ENCODE measurements at places on chromosomes 4 and X.
A peak's percentile ranks its signal among the peaks of the same experiment; 100 is the strongest.

DNA sequence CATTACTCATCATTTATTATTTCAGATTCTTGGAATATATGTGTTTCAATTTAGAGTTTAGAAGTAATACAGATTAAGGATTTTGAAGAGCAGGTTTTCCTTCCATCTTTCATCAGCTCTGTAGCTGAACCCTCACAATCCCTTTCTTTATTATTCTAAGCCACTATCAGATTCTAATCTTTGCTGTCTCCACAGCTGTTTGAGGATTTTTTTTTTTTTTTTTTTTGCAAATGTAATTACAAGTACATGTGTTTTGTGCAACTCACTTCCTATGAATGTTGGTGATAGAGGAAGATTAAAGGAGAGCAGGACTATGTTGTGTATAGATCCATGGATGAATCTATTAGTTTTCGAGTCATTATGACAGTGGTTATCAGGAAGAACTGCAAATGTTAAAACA is 87.4 kb upstream of the TENM3 start:
- no peak for DNase-seq

DNA sequence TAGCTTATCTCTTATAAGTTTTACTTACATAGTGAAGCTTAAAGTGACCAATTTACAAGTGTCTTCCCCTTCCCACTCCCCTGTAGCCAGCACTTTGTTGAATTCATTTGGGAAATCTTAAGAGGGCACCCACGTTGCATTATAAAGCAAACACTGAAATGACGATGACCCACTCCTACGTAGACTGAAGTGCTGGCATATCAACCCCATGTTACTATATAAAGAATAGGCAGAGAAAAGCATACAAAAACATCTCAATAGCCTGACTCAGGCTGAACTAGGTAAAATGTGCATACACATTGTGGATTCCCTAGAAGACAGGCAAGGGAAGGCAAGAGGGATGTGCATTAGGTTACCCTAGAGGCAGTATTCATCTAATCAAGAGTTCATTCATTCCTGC is 313.4 kb downstream of the TENM3 start:
- no peak for DNase-seq

GRCh38 chr4:85703096-85703495 is 228.1 kb downstream of the ARHGAP24 start:
- no peak for DNase-seq

DNA sequence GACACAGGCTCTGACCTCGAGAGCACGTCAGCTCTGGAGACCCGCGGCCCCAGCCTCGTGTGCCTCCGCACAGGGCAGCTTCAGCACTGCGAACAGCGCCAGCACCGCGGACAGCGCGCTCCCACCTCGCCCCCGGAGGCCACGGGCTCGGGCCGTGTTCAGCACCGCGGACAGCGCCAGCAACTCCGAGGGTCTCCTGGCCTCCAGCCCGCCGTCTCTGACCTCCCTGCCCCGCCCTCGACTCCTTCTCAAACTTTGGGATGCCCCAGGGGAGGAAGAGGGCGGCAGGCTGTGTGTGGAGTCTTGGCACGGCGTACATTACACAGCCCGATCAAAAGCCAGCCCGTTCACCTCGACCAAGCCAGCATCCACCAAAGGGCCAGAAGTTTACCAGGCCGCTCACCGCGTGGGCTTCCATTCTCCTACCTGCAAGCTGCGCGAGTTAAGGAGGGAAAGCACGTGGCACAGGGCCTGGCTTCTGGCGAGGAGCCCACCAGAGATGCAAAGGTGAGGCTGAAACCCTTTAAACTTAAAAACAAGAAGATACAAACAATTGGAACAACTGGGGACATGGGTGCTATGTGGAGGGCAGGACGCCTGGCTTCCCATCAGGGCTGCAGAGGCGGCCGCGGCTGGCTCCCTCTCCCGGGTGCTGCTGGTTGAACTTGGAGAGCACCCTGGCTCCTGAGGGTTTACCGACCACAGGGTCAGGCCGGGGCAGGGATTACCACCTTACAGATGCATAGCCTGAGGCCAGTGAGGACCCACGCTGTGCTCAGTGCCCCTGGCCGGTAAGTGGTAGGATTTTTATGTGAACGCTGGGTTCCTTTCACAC is 4.5 kb upstream of the NKX1-1 start:
- DNase-seq = peak; percentile 55

- no peak for DNase-seq
Measured at GRCh38 chrX:40622479-40623138, 619 bp upstream of the MPC1L start.

- no peak for DNase-seq
Measured at GRCh38 chr4:87865288-87865687, 32.5 kb downstream of the MEPE start.

DNA sequence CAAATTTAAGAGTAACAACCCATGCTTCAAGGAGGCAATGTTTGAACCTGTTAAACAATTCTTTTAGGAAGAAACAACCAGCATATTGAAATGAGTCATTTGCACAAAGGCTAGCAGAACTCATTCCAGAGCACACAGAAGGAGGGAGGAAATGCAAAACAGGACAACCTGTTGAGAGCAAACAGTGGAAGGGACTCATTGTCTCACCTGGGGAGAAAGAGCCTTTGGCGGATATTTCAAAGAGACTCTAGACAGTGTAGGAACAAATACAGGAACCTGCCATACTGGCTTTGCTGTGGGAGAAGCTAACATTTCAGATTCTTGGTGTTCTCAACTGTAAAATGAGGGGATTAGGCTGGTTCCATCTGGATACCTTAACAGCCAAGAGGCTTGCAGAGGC is 14.8 kb upstream of the RASGEF1B start:
- no peak for DNase-seq

DNA sequence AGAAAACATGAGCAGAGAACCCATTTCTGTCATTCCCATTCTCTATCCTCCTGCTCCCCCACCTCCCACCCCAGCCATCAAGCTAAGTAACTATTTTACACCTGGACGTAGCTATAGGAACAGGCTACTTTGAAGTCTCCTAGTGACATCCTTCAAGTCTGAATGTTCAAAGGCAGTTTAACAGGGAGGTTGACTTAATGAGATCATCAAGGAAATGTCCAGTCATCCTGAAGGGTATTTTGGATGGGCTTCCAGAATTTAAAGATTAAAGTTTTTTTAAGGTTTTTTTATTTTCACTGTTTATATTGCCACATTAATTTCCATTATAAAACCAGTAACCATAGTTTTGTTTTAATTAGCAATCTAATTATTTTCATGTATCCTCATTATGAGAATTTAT is 41.1 kb downstream of the HPF1 start:
- DNase-seq = no peak

GRCh38 chr4:55347610-55348228 is 1.7 kb downstream of the SRD5A3 start:
- DNase-seq = no peak

GRCh38 chr4:117984366-117984680 is 50.0 kb upstream of the NDST3 start:
- DNase-seq = no peak

GRCh38 chr4:111707491-111707890 is 437.8 kb upstream of the FAM241A start:
- no peak for DNase-seq

DNA sequence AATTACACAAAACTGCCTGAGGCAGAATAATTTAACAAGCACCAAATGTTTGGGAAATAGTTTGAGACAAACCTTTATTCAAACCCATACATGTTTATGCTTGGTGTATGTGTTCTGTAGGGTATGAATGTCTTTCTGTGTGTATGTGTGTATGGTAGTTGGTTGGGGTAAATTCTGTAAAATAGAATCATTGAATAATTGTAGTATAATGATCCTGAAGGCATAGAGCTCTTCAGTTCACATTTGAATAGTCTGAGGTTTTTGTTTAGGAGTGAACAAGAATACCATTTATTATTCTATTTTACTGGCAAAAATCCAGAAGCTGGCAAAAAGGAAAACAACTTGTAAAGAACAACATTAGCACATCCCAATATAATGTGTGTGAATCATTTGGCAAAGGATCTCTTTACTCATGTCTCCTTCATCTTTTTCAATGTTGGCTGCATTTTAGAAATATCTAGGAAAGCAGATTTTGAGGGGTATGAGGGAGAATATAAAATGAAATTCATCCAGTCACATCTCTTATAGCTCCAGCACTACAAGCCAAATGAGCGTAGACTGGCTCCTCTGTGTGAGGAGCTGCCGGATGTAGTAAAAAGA is 360.0 kb downstream of the CHIC1 start:
- no peak for DNase-seq

DNA sequence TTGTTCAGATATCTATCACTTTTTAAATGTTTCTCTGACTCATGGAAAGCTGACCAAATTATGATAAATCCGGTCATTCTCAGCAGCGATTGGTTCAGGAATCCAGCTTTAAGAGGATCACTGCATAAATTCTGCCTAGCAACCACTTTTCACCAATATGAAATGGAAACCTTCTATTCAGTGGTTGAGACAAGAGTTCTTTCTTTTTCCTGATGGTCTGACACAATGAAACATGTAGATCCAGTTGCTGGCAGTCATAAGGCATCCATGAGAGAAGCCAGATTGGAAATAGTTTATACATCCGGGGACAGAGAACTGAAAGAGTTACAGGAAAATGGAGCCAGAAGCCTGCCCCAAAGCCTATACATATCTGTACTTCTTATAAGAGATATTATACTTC is 27.2 kb downstream of the MAB21L2 start:
- DNase-seq = no peak

GRCh38 chr4:119151161-119151560 is 15.5 kb downstream of the MYOZ2 start:
- no peak for DNase-seq

GRCh38 chr4:153506341-153507309 is 40.5 kb downstream of the TMEM131L start:
- DNase-seq = no peak

- DNase-seq = no peak
Measured at GRCh38 chrX:39484159-39485068, 613.3 kb downstream of the BCOR start.

GRCh38 chr4:174918058-174918457 is at the start of gene ADAM29:
Gene ADAM29, plus strand, starts transcription at chr4:174918358. Its CDS starts 57,168 bp downstream, at chr4:174975526.
- DNase-seq = no peak

DNA sequence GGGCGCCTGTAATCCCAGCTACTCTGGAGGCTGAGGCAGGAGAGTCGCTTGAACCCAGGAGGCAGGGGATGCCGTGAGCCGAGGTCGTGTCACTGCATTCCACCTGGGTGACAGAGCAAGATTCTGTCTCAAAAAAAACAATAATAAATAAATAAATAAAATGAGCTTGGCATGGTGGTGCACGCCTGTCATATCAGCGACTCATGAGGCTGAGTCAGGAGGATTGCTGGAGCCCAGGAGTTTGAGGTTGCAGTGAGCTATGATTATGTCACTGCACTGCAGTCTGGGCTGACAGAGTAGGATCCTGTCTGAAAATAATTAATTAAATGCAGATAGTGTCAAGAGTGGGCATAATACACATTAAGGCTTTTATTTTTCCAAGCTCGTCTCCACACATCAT is 77.5 kb downstream of the DHRSX start:
- DNase-seq = no peak

GRCh38 chr4:26937567-26937966 is 76.9 kb downstream of the STIM2 start:
- no peak for DNase-seq

- no peak for DNase-seq
Measured at GRCh38 chr4:66266035-66266434, 595.7 kb upstream of the EPHA5 start.

GRCh38 chrX:13092455-13092941 is 48.1 kb upstream of the FAM9C start:
- DNase-seq = peak; percentile 82

- DNase-seq = no peak
Measured at GRCh38 chr4:45327544-45327943, 601.2 kb upstream of the GNPDA2 start.

DNA sequence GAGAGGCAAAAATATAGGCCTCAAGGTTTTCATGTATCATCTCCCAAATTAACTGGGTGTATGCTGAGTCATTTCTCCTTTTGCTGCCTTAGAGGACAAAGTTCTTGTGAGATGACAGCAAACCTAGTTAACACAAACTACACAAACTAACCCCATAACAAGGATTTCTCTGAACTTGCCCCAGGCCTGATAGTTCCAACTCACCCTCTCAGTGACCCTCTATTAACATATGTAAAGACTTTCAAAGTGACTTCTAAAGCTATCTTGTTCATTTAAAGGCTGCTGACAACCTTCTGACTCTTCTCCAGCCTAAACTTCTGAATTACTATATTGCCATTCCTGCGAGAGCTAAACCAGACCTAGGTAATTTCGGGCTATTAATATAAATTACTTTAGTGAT is 43.2 kb upstream of the CCDC149 start:
- DNase-seq = no peak

DNA sequence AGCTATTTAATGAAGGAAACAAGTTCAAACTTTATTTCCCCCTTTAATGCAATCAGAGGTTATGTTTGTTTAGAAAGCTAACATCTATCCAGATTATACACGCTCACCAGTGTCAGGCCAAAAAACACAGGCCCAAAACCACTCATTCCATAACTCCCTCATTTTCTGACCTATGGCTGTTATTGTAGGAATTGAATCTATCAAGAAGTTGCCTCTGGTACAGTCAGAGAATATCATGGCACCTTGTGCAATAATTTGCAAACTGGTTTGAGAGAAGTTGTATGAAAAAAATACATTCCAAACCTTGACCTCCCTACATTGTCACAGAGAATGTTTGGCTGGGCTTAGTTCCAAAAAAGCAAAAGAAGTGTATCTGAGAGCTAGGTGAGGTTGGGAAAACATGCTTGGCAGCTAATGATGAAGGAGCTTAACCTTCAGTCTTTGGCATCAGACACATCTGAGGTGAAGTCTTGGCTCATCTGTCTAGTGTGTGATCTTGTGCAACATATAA is 591.0 kb downstream of the ANKRD50 start:
- no peak for DNase-seq

- peak; percentile 26 for DNase-seq
Measured at GRCh38 chrX:7132335-7133049, 15.0 kb upstream of the STS start.

- no peak for DNase-seq
Measured at GRCh38 chr4:181960384-181960783, 282.8 kb upstream of the TENM3 start.

DNA sequence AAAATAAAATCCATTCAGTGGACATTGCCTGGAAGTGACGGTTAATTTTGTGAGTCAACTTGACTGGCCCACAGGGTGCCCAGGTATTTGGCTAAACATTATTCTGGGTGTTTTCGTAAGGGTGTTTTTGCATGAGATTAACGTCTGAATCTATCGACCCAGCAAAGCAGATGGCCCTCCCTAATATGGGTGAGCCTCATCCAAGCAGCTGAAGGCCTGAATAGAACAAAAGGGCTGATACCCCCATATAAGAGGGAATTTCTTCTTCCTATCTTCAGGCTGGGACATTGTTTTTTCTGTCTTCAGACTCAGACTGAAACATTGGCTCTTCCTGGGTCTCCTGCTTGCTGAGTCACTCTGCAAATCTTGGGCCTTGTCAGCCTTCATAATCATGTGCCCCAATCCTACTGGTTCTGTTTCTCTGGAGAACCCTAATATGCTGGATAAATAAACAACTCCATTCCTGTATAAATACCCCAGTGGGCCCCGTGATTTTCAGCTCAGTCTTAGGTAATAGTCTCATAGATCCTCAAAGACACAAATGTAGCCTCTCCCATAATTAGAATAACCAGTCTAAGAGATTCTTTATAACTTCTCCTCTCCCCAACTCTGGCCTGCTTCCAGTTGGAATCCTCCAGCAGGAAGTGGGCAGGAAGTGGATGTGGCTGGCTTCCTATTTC is 33.1 kb upstream of the DDX3X start:
- DNase-seq = no peak

All from CD8-positive, alpha-beta T cell (primary cell).